GM20000 (cell line): ENCODE measurements at places on chromosomes 6 and 20.

DNA sequence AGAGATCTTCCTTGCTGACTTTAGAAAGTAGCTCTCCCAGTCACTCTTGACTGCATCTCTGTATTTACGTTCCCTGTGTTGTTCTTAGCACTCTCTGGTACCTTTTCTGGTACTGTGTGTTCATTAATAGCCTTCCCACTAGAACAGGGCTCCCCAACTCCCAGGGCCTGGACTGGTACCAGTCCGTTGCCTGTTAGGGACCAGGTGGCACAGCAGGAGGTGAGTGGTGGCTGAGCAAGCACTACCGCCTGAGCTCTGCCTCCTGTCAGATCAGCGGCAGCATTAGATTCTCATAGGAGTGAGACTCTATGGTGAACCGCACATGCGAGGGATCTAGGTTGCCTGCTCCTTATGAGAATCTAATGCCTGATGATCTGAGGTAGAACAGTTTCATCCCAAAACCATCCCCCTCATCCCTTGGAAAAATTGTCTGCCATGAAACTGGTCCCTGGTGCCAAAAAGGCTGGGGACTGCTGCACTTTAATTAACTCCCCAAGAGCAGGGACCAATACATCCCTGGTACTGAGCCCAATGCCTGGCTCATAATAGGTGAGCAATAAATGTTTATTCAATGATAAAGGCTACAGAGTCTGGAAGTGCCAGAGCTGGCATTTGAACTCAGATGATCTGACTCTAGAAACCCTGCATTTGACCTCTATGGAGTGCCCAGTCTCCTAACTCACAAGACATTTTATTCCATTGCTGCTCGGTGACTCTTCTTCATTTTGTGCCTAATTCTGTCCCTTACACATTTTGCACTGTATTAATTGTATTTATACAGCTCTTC, 11.0 kb downstream of the UTRN start:
- DNase-seq = no peak

- DNase-seq = no peak
Observed at GRCh38 chr6:130307752-130308361, 58.0 kb upstream of the TMEM200A start.

DNA sequence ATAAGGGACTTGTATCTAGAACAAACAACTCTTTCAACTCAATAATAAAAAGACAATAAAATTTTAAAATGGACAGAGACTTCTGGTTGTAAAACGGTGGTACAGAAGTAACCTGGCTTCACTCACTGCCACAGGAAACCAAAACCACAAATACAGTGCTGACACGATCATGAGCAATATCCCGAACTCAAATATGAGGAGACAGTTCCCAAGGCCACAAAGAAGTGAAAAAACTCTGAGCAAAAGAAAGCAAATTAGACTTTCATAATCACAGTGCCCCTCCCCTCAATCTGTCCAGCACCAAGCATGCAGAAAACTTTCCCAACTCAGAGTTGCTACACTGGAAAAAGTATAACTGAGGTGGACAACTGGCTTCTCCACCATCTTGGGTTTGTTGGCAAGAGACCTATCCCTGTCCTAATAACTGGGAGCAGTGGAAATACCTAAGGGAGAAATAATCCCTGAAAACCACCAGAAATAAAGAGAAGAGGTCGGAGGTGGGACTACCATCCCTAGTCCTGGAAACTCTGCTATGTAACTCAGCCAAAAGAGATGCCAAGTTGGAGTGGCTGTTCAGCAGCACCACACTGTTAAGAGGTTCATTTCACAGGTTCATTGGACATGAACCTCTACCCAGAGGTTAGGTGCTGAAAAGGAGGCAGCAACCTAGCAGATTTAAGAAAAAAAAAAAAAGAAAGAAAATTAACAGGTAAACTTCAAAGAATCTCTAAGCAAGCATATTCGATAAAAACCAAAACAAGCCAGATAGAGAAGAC, 55.5 kb downstream of the REV3L start:
- DNase-seq = peak; percentile 45

GRCh38 chr6:168662301-168662936, 221.4 kb downstream of the SMOC2 start:
- DNase-seq = no peak

DNA sequence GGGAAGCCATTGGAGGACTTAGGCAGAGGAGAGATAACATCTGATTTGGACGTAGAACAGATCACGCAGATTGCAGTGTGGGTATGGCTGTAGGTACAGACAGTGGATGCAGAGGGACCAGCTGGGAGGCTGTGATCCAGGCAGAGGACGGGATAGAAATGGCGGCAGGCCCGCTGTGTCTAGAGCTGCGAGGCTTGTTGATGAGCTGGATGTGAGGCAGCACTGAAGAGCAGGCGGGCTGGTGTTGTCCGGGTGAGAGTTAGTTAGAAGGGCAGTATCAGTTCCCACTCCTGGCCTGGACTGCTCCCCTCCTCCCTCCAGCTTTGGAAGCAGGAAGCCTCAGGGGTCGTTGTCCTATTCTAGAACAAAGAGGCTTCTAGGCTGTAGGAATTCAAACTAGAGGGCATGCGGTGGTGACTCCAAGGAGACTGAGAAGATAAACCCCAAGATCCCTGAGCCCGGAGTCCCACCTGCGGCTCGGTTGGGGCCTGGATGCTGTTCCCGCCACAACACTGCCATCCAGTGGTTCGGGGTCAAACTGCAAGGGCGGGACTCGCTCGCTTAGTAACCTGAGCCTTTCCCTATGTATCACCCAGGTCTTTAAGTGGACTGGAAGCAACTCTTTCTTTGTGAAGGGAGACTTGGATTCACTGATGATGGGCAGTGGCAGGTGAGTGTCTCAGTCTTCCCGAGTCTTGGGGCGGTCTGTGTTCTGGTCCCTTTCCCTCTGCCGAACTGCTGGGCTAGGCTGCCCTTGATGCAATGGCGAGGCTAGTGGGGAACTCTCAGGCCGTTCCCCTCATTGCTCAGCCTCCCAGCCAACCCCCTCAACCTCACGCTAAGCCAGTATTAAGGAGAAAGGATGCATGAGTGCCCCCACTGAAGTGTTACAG, 11.2 kb downstream of the TLDC2 start:
- peak; percentile 86 for DNase-seq

DNA sequence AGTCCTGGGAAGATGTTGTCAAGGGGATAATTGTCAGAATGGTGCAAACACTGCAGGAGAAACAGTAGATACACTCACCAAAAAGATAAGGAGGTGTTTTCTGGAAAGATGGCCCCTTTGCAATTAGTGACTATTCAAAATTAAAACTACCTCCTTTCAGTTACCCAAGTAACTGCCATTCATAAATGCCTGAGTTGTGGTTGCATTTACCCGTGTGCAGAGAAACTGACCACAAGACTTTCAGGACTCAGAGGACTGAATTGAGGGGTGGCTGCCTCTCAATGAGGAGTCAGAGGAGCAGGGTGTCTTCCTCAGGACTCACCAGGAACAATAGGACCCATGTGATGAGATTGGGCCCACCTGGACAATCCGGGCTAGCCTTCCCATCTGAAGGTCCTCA, 39.0 kb downstream of the GCM1 start:
- DNase-seq = no peak

DNA sequence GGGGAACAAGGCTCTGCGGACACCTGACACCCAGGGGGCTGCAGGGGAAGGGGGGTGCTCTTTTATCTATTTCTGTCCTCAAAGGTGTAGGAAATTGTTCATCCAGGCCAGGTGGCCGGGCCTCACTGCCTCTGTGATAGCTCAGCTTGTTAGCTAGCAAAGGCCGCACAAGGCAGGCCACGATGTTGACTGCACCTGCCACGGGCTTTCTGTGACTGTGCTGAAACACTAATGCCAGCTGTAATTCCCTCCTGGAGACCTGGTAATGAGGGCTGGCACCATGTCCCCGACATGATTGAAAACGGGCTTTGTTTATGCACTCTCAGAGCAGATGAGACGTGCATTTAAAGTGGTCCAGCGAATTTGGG, 61.4 kb upstream of the APCDD1L start:
- DNase-seq = no peak

DNA sequence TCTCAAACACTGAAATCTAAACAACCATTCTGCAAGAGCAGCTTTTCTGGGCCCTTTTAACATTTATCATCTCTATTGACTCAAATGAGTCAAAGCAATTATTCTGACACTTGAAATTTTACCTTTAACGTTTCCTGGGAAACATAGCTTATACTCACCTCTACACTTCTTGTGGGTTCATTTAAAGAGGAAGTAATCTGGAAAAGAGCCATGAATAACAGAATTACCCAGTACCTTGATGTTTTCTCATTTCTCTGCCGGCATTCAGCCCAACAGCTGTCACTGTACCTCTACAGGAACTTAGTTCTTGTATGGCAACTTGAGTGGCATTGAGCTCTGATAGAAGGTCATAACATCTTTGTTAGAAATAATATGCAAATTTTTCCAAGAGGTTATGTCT, 272.2 kb downstream of the KCNQ5 start:
- no peak for DNase-seq

- no peak for DNase-seq
Observed at GRCh38 chr20:1197801-1198200, 5.5 kb upstream of the C20orf202 start.

GRCh38 chr20:55269913-55270312, 735.4 kb downstream of the CBLN4 start:
- no peak for DNase-seq

DNA sequence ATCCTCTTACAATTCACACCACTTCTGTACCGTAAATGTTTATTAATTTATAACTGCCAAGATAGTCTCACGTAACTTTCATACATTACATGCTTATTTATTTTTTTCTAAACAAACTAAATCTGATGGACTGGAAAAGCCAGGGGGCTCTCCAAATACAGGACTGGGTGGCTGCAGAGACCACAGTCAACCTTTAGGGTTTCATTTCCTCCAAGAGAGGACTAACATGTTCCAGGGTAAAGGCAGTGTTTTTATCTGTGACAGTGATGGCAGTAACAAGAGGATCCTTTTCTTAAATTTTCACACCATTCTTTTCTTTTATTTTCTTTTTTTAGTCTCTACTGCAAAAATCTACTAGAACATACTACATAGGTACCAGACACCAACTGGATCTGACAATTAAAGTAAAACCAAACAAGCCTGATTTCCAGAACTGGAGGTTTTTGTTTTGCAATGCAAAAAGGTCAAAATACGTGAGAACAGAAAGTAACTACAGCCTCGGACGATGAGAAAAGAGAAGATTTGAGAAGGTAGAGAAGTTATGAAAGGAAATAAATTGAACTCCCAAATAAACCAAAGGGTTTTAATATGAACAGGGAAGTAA, 1.2 kb downstream of the LMBRD1 start:
- DNase-seq = peak; percentile 38

- peak; percentile 36 for DNase-seq
Observed at GRCh38 chr6:139323511-139324300, 31.9 kb upstream of the TXLNB start.

DNA sequence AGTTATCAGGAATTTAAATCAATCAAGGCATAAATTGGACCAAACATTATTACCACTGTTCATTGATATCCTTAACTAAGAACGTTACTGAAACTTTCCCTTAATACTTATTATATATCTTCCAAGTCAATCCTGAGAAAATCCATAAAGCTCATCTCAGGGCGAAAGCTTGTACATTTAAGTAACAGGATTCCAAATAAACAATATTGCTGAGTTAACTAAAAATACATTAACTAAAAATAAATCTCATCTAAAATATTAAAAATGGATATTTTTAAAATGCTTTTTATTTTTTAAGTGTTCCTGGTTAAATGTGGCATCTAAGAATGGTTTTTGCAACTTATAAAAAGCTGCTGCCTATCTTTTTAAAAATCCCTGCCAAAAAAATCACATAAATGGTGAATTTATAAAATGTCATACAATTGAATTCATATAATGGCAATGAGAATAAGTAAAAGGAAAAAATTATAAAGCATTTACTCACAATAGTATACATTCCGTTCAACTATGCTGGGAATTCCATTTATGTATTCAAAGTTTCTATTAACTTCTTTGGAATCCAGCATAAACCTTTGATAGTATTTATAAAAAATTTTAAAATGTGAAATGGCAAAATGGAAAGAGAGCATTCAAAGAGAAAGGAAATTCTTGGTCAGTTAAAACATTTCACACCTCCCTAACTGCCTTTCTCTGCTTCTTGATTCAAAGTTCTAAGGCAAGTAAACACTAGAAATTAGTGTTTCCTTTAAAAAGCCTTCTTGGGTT, 20.8 kb upstream of the GMDS start:
- no peak for DNase-seq

- DNase-seq = no peak
Observed at GRCh38 chr6:67683960-67684359, 951.1 kb upstream of the ADGRB3 start.

DNA sequence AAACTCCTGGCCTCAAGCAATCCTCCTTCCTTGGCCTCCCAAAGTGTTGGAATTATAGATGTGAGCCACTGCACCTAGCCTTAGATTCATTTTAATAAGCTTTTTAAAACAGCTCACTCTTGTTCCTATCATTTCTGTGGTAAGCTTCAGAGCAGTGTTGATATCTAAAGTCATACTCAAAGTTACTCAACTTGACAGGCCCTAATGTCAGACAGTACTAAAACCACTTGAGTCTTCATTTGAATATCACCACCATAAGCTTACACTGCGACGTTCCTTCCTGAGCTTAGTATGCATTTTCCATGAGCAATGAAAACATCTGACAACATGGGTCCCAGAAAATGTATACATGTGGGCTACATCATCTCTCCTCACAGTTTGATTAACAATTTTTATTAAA, 6.0 kb downstream of the FUCA2 start:
- no peak for DNase-seq

- DNase-seq = no peak
Observed at GRCh38 chr20:36493801-36494114, 47.6 kb upstream of the MYL9 start.

DNA sequence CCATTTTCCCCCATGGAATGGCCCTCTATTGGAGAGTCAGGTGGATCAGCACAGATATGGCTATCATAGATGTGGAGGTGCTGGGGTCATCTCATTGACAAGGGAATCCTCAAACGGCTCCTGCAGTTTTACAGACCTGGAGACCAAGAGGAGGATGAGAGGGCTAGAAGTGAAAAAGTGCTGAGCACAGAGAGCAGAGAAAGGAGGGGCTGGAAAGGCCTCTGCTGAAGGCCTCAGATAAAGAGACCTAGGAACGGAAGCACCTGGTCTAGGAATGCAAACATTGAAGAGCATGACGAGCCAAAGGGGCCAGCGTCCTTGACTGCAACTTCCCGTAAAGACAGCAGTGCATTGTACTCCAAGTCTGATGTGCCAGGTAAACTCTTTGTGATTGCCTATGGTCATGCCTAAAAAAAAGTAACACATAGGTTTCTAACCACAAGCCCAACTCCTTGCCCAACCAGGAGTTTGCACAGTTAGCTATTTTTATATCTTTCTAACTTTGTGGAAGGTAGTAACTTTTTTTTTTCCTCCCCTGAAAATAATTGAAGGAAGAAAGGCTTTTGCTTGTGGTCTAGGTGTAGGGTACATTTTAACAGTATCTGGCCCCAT, 15.2 kb downstream of the RSPH4A start:
- DNase-seq = peak; percentile 7

- no peak for DNase-seq
Observed at GRCh38 chr6:13411484-13411883, 75.9 kb downstream of the GFOD1 start.

GRCh38 chr20:12723811-12724210, 285.0 kb upstream of the SPTLC3 start:
- DNase-seq = no peak

- no peak for DNase-seq
Observed at GRCh38 chr20:46557231-46557956, 6.9 kb upstream of the OCSTAMP start.

- DNase-seq = no peak
Observed at GRCh38 chr20:15288106-15288505, 950.7 kb upstream of the FLRT3 start.

- DNase-seq = no peak
Observed at GRCh38 chr6:131255911-131256310, 120.6 kb downstream of the AKAP7 start.
